ENCODE measurements at places on chromosomes 16 and 17.
A peak's percentile ranks its signal among the peaks of the same experiment; 100 is the strongest.

- H3K4me1 ChIP-seq = no peaks in the 10 kb centered on the region
- no peak for DNase-seq
- H3K27me3 ChIP-seq = no peaks in the 10 kb centered on the region
- H3K4me3 ChIP-seq = no peak overlapping the region
- no peaks in the 10 kb centered on the region for H3K36me3 ChIP-seq
- no peak overlapping the region for H3K27ac ChIP-seq
Observed at GRCh38 chr16:83550183-83550569, 257.6 kb upstream of the HSBP1 start.

DNA sequence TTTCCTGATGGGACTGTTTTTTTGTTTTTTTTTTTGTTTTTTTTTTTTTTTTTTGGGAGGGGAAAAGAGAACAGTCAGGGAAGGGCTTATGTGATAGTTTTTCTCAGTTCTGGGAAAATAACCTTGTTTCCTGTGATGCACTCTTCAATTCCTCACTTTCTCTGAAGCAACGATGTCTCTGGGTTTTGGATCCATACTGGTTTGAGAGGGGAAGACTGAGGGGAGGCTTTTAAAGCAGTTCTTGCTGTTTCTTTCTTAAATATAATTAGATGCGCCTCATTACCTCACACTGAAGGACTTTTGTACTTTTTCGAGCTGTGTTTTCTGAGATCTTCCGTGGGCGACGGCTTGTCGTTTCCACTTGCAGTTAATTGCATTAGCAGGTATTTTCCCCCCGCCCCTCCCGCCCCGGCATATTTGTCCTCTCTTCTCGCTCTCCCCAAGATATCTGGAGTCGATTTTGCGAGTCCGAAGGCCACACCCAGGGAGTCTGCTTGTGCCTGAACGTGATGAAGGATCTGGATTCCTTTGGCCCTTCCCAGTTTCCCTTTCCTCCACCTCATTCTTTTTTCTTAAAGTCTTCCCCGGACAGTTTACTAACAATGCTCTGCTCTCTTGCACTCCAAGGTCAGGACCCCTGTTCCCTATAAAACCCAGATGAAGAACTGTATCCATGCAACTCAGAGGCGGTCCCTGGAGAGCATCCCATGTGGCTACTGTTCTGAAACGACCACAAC, 125.2 kb upstream of the ZFHX3 start:
- no peaks in the 10 kb centered on the region for H3K36me3 ChIP-seq
- H3K27me3 ChIP-seq = no peaks in the 10 kb centered on the region
- H3K4me1 ChIP-seq = peaks cover 3% of the 10 kb centered on the region
- H3K4me3 ChIP-seq = peak overlapping the region; percentile 6

- DNase-seq = no peak
- H3K4me1 ChIP-seq = no peaks in the 10 kb centered on the region
- no peak overlapping the region for H3K4me3 ChIP-seq
- no peaks in the 10 kb centered on the region for H3K36me3 ChIP-seq
- no peak overlapping the region for H3K27ac ChIP-seq
Observed at GRCh38 chr16:61569028-61569427, 467.2 kb downstream of the CDH8 start.

GRCh38 chr17:81405411-81405872, 10.2 kb downstream of the BAHCC1 start:
- H3K36me3 ChIP-seq = no peaks in the 10 kb centered on the region
- no peaks in the 10 kb centered on the region for H3K27me3 ChIP-seq
- no peak for DNase-seq

Data from kidney (tissue), 22 donors.